ENCODE measurements at places on chromosomes 4 and X.

GRCh38 chr4:185552254-185552653 lies 16.9 kb upstream of the PDLIM3 start:
- DNase-seq = no peak

- DNase-seq = no peak
Observed at GRCh38 chr4:47493238-47494123, 8.4 kb downstream of the ATP10D start.

GRCh38 chr4:122525865-122526264 lies 69.3 kb upstream of the IL2 start:
- DNase-seq = no peak

GRCh38 chr4:48126621-48127020 lies 7.4 kb downstream of the TXK start:
- no peak for DNase-seq

- no peak for DNase-seq
Observed at GRCh38 chr4:184395451-184395917, 78.9 kb downstream of the IRF2 start.

GRCh38 chrX:14489437-14489836 lies 39.9 kb upstream of the GLRA2 start:
- DNase-seq = no peak

DNA sequence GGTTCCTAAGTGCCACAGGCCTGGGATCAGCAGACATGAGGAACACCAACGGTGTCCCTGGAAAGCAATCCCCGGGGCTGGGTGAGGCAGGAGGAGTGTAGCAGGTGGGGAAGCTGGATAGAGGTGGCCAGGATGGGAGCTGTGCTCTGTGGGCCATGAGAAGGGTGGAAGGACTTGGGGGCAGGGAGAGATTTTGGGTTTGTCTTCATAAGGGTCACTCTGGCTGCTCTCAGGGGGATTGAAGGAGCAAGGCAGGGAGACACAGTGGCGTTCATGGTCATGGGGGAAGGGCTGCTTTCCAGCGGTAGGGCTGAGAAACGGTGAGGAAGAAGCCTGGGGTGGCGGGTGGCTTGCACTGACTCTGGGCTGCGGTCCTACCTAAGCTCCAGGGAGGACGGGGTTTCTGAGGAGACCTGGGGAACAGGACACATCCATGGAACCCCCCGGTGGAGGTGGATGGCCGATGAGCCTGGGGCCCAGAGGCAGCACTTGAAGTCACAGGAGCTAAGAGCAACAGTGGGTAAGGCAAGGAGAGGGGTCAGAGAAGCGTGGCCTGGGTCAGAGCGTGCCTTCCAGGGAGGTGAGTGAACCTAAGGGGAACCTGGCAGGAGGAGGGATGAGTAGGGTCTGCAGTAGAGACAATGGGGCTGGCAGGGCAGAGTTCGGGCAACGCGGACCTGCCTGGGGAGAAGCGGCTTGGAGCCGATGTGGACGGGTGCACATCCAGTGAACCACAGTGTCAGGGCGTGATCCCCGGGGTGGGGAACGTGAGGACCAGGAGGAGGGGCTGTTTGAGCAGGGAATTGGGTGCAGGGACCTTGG lies 12.4 kb upstream of the CTBP1 start:
- no peak for DNase-seq

GRCh38 chr4:7087036-7087435 lies 19.2 kb upstream of the GRPEL1 start:
- DNase-seq = no peak

All from nucleus accumbens (tissue), 56 donors.